ENCODE measurements at places on chromosomes 1 and 21.
A peak's percentile ranks its signal among the peaks of the same experiment; 100 is the strongest.

- no peak for DNase-seq
These were observed 8.3 kb downstream of the KRTAP19-7 start for GRCh38 chr21:30552782-30553181.

DNA sequence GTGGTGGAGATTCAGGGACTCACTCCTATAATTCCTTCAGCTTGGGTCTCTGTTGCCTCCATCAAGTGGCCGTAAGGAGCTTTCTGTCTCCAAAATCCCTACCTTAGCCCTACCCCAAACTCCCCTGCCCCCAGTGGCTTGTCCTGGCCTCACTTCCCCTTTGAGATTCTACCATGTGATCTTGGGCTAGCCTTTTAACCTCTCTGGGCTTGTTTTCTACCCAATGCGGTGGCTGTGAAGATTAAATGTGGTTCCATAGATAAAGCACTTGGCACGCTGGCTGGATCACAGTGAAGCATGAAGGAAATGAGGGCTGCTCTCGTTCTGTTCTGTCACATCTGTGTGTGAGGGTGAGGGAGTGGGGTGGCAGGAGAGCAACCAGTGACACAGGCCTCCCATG lies 43.6 kb downstream of the FAAH start:
- DNase-seq: no peak

- DNase-seq: peak; percentile 39
These were observed 8.6 kb downstream of the MORN1 start for GRCh38 chr1:2382621-2383361.

- no peak for DNase-seq
These were observed 48.3 kb downstream of the GNB1 start for GRCh38 chr1:1842360-1843146.

DNA sequence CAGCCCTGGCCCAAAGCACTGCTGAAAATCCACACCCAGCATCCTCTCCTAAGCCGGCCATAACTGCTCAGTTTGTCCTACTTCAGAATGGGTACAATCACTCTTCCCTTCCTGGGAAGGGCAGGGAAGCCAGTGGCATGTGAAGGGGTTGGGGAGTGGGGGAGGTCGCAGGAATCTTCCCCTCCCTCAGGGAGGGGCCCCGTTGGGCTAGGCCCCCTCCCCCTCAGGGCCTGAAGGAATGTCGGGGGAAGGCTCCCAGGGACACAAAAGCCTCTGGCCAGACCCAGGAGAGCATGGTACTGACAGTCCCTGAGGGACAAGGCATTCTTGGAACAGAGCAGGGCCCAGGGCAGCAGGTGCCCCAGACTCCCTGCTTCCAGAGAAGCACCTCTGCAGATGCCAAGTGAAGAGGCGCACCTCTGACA lies 1.2 kb downstream of the ELOVL1 start:
- no peak for DNase-seq

GRCh38 chr1:9588551-9589143 lies at the start of gene TMEM201:
TMEM201 (plus strand) TSS chr1:9588911; CDS start chr1:9588931, 20 bp downstream.
- DNase-seq: peak; percentile 96

GRCh38 chr21:36966821-36967768 lies 626 bp upstream of the HLCS start:
- DNase-seq: no peak

DNA sequence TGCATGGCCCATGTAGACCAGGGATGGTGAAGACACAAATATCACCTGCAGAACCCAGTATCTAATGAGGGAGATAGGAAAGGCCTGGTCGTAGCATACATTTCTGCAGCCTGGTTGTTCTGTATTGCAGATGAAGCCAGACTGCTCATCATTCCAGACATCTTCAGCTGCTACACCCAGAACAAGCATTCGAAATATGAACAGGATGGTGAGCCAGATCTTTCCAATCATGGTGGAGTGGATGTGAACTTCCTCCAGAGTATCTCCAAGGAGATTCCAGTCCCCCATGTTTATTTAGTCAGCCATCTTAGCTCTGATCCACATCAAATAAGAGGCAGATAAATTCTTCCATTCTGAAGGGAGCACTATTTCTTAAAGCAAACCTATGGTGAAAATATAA lies 2.7 kb upstream of the MYCBP start:
- DNase-seq: no peak

DNA sequence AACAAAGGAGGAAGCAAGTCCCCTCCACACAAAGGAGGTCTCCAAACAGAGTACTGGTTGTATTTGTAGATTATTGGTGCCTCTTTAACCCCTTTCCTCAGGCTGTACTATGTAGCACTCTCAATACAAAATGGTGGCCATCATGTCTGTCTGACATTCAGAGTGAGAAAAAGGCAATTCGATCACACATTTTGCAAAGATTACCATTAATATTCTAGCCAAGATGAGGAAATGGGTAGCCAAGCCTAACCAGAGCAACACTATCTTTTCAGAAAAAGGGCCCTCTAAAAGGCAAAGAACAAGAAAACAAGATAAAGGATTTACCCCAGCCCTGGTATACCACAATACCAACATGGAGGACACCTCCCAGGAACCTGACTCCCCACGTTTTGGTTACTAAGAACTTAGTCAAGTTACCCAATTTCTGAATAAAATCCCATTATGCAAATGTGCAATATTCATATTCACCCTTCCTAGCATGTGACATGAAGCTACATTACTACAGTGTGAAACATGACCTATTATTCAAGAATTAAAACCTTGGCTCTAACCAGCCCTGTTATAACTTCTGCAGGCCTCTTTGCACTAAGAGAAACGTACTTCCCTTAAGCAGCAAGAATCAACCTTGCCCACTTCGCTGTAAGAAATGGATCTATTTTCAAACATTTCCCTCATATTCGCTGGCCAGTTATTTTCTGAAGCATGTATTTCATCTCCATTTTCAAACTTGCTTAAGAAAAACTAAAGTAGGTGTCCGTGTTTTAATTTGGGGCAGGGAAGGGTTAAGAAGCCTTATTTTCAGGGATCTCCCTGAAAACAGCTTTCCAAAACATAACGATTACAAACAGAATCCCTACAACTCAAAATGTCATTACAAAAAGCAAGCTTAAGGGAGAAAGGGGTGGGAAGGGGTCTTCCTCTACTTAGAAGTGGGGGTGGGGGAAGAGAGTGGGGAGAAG lies 2.1 kb downstream of the KDM5B start:
- DNase-seq: no peak

- DNase-seq: no peak
These were observed 44.1 kb upstream of the EIF4G3 start for GRCh38 chr1:21220815-21221214.

GRCh38 chr1:43367026-43367903 lies 546 bp downstream of the ELOVL1 start:
- peak; percentile 36 for DNase-seq

DNA sequence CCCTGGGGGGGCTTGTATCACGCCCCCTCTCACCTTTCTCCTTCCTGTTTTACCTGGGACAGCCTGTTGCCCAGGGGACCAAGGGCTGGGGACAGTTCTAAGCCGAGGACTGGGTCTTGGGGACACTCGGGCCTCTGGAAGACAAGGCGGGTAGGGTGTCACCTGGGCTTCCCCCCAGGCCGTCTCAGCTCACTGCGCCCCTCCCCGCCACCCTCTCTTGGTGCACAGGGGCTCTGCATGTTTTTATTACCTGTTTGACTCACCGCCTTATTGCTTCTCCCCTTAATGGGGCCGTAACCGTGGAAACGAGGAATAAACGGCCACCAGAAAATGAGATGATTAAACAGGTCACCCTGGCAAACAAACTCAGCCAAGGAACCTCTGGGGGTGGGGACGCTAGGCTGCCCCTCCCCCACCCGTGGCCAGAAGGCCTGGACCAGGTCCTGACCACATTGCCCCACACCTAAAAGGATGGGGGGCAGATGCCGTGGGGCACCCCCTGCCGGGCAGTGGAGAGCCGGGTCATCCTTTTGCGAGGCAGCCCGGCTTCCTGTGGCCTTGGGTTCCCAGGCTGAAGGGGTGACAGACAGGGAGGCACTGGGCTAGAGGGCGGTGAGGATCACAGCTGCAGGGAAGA lies 109.9 kb downstream of the CASZ1 start:
- no peak for DNase-seq

GRCh38 chr1:34925730-34926129 lies 3.7 kb downstream of the DLGAP3 start:
- DNase-seq: no peak

DNA sequence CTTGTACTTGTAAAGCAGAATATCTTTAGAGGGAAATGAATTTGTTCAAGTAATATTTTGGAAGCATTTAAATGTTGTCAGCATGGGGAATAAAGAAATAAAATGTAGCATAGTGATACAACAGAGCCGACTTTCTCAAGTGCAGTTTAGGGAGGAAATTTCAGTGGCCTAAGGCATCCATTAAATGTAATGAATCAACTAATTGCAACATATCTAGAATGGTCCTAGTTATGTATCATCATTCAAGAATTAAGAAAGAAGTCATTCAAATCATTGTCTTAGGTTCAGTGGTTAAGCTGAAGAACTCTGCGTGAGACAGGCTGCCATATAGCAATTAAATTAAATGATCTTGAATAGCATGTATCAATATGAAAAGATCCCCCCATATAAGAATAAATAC lies 360.7 kb downstream of the TBX15 start:
- no peak for DNase-seq

GRCh38 chr1:75990686-75991085 lies 58.5 kb upstream of the ASB17 start:
- DNase-seq: no peak

DNA sequence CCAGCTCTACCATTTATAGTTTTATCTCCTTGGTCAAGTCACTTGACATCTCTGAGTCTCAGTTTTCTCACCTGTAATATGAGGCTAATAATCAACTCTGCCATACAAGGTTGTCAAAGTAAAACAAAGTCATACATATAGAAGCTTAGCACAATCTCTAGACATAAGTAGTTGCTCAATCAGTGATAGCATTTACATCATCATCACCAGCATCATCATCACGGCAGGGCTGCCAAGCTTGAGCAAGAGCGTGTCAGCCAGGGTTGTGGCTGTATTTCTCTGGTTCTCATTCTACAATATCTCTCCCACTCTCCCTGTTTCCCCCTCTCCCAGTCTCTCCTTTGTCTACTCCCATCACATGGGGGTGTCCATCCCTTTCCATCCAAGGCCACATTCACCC lies 41.7 kb upstream of the COA6 start:
- no peak for DNase-seq

- no peak for DNase-seq
These were observed 126.9 kb downstream of the CLIC6 start for GRCh38 chr21:34795548-34796180.

DNA sequence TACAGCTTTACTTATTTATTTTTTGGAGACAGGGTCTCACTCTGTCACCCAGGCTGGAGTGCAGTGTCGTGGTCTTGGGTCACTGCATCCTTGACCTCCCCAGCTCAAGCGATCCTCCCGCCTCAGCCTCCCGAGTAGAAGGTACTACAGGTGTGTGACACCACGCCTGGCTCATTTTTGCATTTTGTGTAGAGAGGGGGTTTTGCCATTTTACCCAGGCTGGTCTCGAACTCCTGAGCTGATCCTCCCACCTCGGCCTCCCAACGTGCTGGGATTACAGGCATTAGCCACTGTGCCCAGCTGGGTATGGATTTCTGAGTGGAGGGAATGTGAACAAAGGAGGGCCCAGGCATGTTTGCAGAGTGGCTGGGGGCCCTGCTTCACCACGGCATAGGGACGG lies 44.1 kb downstream of the WNT4 start:
- DNase-seq: no peak

DNA sequence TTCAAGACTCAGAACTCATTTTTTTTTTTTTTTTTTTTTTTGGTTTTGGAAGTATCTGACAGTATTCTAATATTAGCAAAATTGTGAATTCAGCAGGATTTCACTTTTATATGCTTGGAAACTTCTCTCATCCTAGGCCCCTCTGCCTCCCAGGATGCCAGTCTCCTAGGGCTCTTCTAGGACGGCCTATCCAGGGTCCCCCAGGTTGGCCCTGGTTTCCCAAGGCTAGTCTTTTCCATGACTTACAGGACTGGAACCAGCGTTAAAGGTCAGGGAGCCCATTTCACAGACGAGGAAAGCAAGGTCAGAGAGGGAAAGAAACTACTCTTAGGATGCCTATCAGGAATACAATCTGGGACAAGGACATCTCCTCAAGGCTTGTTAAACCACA lies 412.5 kb downstream of the PTPRU start:
- DNase-seq: no peak
